Upper lobe of right lung (tissue), 1 donor: ENCODE measurements at places on chromosomes 5 and 9. TPM values are rescaled to one million over a fixed set of nuclear protein-coding genes. Genes with fewer than 3 reads are reported as not detected.

DNA sequence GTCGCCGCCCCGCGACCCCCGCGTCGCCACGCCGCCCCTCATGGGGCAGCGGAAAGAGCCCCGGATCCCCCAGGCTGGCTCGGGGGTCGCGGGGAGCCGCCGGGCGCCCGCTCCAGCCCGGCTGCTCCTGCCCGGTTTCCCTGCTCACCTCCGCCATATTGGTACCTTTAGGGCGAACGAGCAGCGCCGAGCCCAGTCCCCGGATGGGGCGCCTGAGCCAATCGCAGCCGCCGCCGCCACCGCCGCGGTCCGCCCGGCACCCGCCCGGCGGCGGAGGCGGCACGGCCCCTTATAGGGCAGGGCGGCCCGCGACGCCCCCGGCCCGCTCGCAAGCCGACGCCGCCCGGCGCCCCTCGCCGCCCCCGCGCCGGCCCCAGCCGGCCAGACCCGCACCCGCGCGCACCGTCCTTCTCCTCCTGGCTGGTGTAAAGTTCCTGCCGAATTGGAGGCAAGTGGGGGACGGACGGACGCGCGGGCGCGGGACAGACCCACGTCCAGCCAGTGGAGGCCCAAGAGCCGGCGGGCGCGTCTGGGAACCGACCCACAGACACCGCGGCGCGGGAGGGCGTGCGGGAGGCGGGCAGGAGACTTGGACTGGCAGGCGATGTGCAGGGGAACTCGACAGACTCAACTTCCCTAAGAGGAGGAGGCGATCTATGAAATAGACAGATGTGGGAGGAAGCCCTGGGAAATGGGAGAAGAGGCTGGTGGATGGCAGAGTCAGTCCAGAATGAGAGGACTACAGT, at the start of gene MIER3:
Gene MIER3 (minus strand): TSS at position 178 of the 746 bp plus-strand sequence. CDS start 21 bp downstream, at position 157.
- H3K4me1 ChIP-seq = peaks cover 9% of the 10 kb centered on the region
- peaks cover 10% of the 10 kb centered on the region for H3K36me3 ChIP-seq
- no peaks in the 10 kb centered on the region for H3K27me3 ChIP-seq
- peak within 1 kb of the TSS; percentile 82 for H3K4me3 ChIP-seq

DNA sequence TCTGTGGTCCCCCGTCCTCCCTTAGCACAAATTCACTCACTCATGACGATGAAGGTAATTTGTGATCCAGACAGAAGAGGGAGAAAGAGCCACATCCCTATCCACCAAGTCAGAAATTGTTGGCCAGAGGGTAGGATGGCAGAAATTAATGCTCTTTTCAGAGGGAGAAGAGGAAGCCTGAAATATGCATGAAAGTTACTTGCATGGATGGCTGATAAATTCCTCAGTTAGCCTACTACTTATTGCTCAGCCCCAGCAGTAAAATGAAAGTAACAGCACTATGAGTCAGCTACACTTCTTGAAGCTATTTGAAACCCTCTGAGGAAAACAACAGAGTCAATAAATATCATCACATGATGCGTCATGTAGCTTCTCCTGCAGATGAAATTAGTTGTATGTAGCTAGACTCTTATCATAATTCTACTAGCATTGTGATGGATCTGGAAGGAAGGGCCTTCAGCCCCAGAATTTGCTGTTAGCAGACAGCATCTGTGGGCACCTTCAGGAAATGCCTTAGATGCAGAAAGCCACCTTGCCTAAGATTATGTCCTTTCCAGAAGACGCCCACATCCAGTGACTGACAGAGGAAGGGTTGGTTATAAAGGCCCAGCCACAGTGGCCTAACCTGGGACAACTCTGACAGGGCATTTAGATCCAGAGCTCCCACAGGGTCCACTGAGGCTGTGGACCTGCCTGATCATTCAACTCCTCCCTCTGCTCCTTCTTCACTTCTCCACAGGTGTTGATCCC, 81.2 kb upstream of the CCDC112 start:
- DNase-seq = no peak
- no peak overlapping the region for H3K4me3 ChIP-seq
- H3K4me1 ChIP-seq = peaks cover 6% of the 10 kb centered on the region
- H3K27ac ChIP-seq = no peak overlapping the region
- H3K27me3 ChIP-seq = no peaks in the 10 kb centered on the region
- H3K36me3 ChIP-seq = no peaks in the 10 kb centered on the region

DNA sequence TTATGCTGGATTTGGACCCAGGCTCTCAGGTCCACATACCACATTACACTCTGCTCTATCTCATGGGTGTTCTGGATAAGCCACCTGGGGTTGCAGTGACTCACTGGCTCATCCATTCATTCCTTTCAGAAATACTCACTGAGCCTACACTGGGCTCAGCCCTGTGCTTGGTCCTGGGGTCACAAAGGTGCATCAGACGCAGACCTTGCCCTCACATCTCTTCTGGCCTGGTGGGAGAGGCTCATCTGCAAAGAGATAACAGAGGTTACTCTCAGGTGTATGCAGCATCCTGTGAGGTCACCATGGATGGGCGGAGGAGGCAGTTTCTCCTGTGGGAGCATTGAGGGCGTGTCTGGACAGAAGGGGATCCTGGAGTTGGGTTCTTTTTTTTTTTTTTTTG, 12.1 kb downstream of the CDHR2 start:
- H3K27me3 ChIP-seq = peaks cover 11% of the 10 kb centered on the region
- DNase-seq = no peak
- H3K4me1 ChIP-seq = no peaks in the 10 kb centered on the region

- H3K27me3 ChIP-seq = peaks cover 17% of the 10 kb centered on the region
- no peaks in the 10 kb centered on the region for H3K4me1 ChIP-seq
- peak; percentile 30 for DNase-seq
- no peaks in the 10 kb centered on the region for H3K36me3 ChIP-seq
- no peak overlapping the region for H3K27ac ChIP-seq
Observed at GRCh38 chr9:126791406-126792230, 13.2 kb upstream of the ZBTB43 start.

DNA sequence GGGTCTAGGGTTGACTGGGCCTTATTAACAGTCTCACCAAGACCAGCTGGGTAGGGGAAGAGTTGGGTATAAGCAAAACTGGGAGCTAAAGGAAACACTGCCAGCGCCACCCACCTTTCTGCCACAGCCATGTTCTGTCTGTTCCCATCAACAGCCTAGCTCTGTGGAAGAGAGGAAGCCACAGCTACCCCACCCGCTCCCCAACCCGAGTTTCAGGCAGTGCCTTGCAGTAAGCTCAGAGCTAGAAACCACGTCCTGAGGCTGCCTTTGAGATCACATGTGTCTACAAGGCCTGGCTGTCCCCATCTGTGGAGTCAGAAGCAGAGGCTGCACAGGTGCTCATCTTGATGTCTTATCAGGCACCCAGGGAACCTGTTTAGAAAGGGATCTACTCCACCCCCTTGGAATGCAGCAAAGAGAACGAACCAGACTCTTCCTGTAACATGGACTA, 15.3 kb downstream of the HNRNPH1 start:
- no peaks in the 10 kb centered on the region for H3K27me3 ChIP-seq
- peaks cover 5% of the 10 kb centered on the region for H3K4me1 ChIP-seq
- peaks cover 88% of the 10 kb centered on the region for H3K36me3 ChIP-seq
- no peak overlapping the region for H3K27ac ChIP-seq
- no peak overlapping the region for H3K4me3 ChIP-seq

The RC3H2 gene
- total RNA-seq = 44.3 TPM

GRCh38 chr5:174424219-174425053, 299.9 kb upstream of the MSX2 start:
- no peak overlapping the region for H3K27ac ChIP-seq
- no peaks in the 10 kb centered on the region for H3K36me3 ChIP-seq
- H3K27me3 ChIP-seq = no peaks in the 10 kb centered on the region
- no peak for DNase-seq
- no peak overlapping the region for H3K4me3 ChIP-seq

The SLC2A8 gene
- 21.8 TPM for total RNA-seq

- H3K27ac ChIP-seq = no peak overlapping the region
- peaks cover 14% of the 10 kb centered on the region for H3K4me1 ChIP-seq
- no peaks in the 10 kb centered on the region for H3K36me3 ChIP-seq
- no peak for DNase-seq
- no peaks in the 10 kb centered on the region for H3K27me3 ChIP-seq
Observed at GRCh38 chr5:91022518-91022917, 360.6 kb downstream of the ARRDC3 start.

GRCh38 chr5:138544181-138545134, 1.4 kb upstream of the ETF1 start:
- peak overlapping the region; percentile 98 for H3K27ac ChIP-seq
- H3K4me3 ChIP-seq = peak overlapping the region; percentile 99
- peaks cover 60% of the 10 kb centered on the region for H3K4me1 ChIP-seq
- H3K36me3 ChIP-seq = peaks cover 6% of the 10 kb centered on the region
- no peak for DNase-seq

GRCh38 chr5:86354664-86355063, 263.1 kb upstream of the COX7C start:
- no peak overlapping the region for H3K4me3 ChIP-seq
- H3K27ac ChIP-seq = no peak overlapping the region
- DNase-seq = no peak
- H3K4me1 ChIP-seq = no peaks in the 10 kb centered on the region

DNA sequence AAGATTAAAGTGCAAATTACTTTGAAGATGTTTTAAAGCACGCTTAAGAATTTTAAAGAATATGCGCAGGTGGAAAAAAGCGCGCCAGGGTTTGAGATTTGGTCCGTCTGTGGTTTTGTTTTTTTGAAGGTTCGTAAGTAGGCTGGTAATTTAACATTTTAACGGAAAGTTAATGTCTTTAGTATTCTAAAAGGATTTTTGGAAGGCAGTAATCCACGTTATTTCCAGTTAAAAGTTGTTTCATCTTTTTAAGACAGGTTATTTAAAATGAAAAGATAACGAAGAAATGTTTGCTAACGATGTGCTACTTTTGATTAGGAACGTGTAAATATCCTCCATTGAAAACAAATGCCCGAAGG, 1.9 kb downstream of the DMRT1 start:
- no peak for DNase-seq
- no peak overlapping the region for H3K27ac ChIP-seq
- peaks cover 5% of the 10 kb centered on the region for H3K4me1 ChIP-seq
- H3K4me3 ChIP-seq = no peak overlapping the region

DNA sequence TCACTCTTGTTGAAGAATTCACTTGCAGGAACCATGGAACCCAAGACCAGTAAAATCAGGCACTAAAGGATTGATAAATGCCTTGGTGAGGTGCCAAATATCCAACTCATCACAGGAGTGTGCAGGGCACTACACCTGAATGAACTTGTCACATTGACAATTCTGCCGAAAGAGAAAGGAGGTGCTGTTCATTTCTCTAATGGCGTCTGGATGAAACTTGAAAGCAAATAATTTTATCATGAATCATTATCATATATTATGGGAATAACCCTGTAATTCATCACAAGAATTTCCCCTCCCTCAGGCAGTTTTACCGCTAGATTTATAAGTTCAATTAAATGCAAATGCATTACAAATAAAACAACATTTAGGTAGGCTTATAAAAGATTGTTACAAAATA, 360.0 kb downstream of the GLIS3 start:
- no peaks in the 10 kb centered on the region for H3K36me3 ChIP-seq
- no peak overlapping the region for H3K27ac ChIP-seq
- H3K27me3 ChIP-seq = no peaks in the 10 kb centered on the region
- DNase-seq = no peak
- H3K4me3 ChIP-seq = no peak overlapping the region
- no peaks in the 10 kb centered on the region for H3K4me1 ChIP-seq

The SKIC3 gene
- 68.7 TPM for total RNA-seq

The OMD gene
- 6.5 TPM for total RNA-seq

DNA sequence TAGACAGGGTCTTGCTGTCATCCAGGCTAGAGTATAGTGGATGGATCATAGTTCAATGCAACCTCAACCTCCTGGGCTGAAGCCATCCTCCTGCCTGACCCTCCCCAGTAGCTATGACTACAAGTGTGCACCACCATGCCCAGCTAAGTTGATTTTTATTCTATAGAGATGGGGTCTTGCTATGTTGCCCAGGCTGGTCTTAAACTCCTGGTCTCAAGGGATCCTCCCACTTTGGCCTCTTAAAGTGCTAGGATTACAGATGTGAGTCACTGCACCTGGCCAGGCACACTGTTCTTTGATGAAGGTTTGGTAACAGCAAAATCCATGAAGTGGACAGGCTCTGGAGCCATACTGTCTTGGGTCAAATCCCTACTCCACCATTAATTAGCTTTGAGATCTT, 6.5 kb upstream of the GFRA3 start:
- no peaks in the 10 kb centered on the region for H3K4me1 ChIP-seq
- H3K27me3 ChIP-seq = no peaks in the 10 kb centered on the region
- no peak overlapping the region for H3K27ac ChIP-seq
- no peaks in the 10 kb centered on the region for H3K36me3 ChIP-seq
- no peak for DNase-seq

DNA sequence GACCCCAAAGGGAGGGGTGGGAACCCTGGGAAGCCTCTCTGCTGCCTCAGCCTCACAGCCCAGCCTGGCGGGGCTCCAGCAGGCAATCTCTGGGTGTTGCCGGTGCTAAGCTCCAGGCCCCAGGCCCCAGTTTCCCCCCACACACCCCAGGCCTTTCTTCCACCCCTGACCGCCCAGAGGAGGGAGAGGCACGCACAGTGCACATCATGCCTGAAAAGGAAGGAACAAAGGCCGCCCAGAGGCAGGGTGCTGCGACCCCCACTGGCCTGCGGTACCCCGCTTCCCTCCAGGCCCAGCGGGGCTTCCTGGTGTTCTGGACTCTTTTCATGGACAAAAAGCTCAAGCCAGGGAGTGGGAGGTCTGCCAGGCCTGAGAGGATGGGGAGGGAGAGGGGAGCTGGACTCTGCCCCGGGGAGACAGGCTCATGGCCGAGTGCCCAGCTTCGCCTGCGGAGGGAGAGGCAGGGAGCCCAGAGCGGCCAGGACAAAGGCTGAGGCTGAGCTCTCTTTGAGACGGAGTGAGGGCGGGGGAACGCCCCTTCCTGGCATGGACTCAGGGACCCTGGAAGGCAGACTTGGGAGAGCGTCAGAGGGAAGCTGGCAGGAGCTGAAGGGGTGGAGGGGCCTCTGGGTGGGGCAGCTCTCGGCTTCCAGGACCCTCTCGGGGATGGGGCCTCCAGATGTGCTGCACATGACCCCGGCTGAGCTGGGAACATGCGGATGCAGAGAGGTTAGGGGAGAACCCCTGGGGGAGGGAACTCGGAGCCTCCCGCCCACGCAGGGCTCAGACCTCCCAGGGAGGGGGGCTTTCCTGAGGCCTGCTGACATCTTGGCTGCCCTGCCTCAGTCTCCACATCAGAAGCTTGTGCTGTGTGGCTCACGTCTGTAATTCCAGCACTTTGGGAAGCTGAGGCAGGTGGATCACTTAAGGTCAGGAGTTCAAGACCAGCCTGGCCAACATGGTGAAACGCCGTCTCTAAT, 1.8 kb upstream of the ENTPD2 start:
- peaks cover 22% of the 10 kb centered on the region for H3K4me1 ChIP-seq
- H3K27me3 ChIP-seq = peaks cover 32% of the 10 kb centered on the region
- no peak overlapping the region for H3K4me3 ChIP-seq
- no peaks in the 10 kb centered on the region for H3K36me3 ChIP-seq

The ITGA1 gene
- total RNA-seq = 94.8 TPM

GRCh38 chr9:13689925-13690324, 410.4 kb upstream of the MPDZ start:
- H3K27ac ChIP-seq = no peak overlapping the region
- no peaks in the 10 kb centered on the region for H3K27me3 ChIP-seq
- H3K36me3 ChIP-seq = no peaks in the 10 kb centered on the region
- H3K4me3 ChIP-seq = no peak overlapping the region
- no peaks in the 10 kb centered on the region for H3K4me1 ChIP-seq

The SLC36A3 gene
- total RNA-seq = not detected

GRCh38 chr9:133545494-133546286, 11.2 kb downstream of the ADAMTSL2 start:
- H3K27me3 ChIP-seq = no peaks in the 10 kb centered on the region
- H3K36me3 ChIP-seq = no peaks in the 10 kb centered on the region
- H3K4me1 ChIP-seq = peaks cover 22% of the 10 kb centered on the region
- H3K4me3 ChIP-seq = no peak overlapping the region
- no peak for DNase-seq

GRCh38 chr5:72292411-72292810, 27.6 kb downstream of the MRPS27 start:
- no peak overlapping the region for H3K4me3 ChIP-seq
- peaks cover 28% of the 10 kb centered on the region for H3K36me3 ChIP-seq
- H3K4me1 ChIP-seq = no peaks in the 10 kb centered on the region
- H3K27me3 ChIP-seq = no peaks in the 10 kb centered on the region
- DNase-seq = no peak
- no peak overlapping the region for H3K27ac ChIP-seq
